ENCODE measurements at places on chromosomes 12 and 14. TPM values are rescaled to one million over a fixed set of nuclear protein-coding genes. Genes with fewer than 3 reads are reported as not detected.

CISTR gene
- total RNA-seq, result not detected

CLMN gene
- 91.9 TPM for total RNA-seq

CCDC175 gene
- total RNA-seq, result not detected

TAS2R30 gene
- 11.8 TPM for total RNA-seq

CLEC4C gene
- total RNA-seq, result not detected

FGD4 gene
- total RNA-seq, result 26.3 TPM

IL23A gene
- 0.49 TPM for total RNA-seq

MMP19 gene
- total RNA-seq, result 17.7 TPM

PPFIBP1 gene
- 120 TPM for total RNA-seq

PRH2 gene
- not detected for total RNA-seq

DNA sequence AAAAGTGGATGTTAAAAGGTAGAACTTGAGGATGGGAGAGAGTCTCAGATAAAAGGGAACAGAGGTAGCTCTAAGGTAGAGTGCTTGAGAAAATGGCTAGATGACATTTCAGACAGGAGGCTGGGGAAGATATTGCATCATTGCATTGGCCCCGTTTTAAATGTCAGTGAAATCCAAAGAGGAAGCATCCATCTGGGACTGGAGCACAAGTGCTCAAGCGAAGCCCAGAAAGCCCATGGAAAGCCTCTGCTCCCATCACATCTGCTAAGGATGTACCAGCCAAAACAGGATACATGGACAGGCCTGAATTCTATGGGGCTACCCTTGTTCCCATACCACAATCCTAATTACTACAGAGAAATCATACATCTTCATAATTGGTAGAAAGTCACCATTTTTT lies 581.5 kb upstream of the TMEM132C start:
- DNase-seq, result no peak

- no peak for DNase-seq
These were observed 49.6 kb downstream of the SRGAP1 start for GRCh38 chr12:63894132-63894531.

GRCh38 chr14:59278111-59278510 lies 89.6 kb downstream of the DAAM1 start:
- DNase-seq, result no peak

DNA sequence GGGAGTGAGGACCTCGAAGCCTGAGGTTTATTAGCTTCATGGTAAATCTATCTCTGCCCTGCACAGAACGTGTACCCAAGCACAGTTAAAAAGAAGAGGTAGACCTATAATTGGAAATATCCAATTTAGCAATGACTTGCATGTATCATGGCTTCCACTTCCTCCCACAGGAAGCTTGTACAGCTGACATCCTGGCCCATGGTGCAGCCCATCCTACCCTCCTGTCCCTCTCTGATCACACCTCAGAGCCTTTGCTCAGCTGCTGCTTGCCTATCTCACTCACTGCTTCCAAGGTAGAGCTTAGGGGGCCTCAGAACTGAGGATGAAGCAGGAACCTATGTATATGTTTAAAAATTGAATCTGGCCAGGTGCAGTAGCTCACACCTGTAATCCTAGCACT lies 4.3 kb upstream of the BCDIN3D start:
- DNase-seq, result no peak

GRCh38 chr14:69625299-69626131 lies 14.1 kb downstream of the SUSD6 start:
- no peak for DNase-seq

- DNase-seq, result no peak
These were observed 27.2 kb downstream of the SLC15A4 start for GRCh38 chr12:128796439-128797118.

GRCh38 chr12:111995782-111996480 lies 17.0 kb downstream of the TMEM116 start:
- DNase-seq, result no peak

GRCh38 chr12:42767998-42768397 lies 178.5 kb upstream of the PRICKLE1 start:
- DNase-seq, result no peak

DNA sequence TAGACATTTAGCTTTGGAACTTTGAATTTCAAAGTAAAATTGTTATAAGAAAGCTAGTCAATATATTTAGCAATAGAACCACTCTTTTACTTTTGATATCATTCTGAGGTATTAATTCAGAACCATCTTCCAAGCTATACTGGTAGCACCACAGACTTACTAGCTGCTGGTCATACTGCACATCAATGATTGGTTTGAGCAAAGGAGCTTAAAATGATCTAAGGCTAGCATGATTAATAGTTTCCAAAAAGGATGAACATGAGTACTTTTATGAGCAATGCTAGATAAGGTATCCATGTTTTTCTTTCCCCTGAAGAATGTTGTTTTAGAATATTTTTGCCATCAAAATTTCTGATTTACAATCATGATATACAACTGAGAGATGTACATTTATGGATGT lies 17.2 kb downstream of the CNIH1 start:
- DNase-seq, result no peak

DNA sequence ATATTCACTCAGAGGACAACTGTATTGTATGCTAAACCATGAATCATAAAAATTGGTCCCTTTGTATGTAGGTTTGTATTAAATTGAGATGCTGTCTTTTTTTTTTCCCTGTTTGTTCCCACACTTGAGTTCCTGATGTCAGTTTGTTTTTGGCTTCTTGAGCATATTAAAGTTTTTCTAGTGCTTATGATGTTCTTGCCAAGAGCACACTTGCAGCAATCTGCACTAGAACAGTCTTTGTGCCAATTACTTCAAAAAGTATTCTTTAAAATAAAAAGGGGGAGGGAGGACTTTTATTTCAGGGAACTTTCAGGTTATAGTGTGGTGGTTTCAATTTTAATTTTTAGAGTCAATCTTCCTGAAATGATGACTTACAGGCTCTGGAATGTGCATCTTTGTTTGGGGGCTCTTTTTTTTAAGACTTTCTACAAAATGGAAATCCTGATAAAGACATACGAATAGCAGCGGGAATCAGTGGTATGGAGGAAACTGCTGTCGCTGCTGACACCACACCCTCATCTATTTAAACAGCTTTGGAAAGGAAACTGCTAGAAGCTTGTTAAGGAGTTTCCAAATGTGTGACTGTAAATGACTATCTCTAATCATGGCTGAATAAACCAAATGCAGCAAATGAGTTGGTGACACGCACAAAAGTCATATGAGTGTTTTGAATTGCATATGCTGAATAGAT lies 188.6 kb downstream of the EGLN3 start:
- DNase-seq, result no peak

- no peak for DNase-seq
These were observed 1.7 kb upstream of the OR4K5 start for GRCh38 chr14:19918553-19919264.

- no peak for DNase-seq
These were observed 178.2 kb downstream of the BCL11B start for GRCh38 chr14:99093532-99094517.

DNA sequence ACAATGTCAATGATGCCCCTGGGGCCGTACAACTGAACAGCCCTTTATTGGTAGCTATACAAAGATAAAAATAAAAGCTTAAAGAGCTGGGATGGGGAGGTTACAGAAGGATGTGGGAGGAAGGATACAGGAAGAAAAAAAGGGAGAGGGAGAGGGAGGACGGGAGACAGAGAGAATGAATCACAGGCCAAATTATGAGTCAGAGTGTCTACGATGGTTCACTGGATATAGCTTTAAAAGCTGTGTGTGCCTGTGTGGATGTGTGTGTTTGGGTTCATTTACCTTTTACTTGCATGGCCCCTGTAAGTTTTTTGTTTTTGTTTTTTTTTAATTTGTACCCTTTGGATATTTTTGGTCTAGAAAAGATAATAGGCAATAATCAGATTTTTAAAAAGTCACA lies 111.9 kb downstream of the CCDC60 start:
- DNase-seq, result no peak

DNA sequence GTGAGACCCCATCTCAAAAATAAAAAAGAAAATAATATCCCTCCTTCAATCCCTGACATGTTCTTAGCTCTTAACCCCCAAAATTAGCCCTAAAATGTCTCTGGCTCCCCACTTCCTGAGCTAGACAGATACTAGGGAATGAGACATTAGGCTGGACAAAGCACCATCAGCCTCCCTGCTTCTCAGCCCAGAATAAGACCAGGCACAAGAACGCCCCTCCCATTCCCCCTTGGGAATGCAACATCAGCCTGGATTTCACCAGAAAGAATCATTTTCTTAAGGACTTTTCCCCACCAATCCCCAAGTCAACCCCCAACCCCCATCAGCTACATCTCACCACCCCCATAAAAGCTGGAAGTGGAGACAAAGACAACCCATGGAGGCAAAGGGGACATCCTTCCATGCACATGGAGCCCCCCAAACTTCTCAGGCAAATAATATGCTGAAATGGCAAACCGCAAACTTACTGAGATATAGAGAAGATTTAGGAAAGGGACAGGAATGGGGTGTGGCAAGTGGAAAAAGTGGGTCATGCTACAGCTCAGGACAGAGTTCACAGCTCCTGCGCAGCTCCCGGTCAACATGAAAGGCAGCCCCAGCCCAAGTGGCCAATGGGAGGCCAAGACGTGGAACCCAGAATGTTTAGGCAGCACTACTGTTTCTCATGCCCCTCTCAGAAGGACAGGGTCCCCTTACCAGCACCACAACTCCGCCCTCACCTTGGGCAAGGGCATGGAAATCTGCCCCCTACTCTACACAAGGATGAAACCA lies 2.7 kb downstream of the CHD4 start:
- no peak for DNase-seq

DNA sequence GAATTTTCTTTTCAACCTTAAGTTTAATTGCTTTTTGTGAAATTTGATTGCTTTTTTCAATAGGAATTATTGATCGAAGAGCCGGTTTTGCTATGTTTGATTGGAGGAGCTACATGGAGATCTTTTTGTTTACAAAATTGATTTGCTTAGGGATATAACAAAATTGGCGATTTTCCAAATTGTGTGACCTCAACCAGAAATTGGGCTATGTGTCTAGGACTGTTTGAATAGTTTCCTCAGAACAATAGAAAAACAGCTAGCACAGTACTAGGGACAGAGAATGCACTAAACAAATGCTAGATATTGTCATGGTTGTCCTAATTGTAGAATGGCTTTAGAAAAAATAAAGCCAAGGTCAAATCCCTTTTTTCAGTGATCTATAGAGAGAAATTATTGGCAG lies 2.4 kb downstream of the SLC17A8 start:
- DNase-seq, result no peak

DNA sequence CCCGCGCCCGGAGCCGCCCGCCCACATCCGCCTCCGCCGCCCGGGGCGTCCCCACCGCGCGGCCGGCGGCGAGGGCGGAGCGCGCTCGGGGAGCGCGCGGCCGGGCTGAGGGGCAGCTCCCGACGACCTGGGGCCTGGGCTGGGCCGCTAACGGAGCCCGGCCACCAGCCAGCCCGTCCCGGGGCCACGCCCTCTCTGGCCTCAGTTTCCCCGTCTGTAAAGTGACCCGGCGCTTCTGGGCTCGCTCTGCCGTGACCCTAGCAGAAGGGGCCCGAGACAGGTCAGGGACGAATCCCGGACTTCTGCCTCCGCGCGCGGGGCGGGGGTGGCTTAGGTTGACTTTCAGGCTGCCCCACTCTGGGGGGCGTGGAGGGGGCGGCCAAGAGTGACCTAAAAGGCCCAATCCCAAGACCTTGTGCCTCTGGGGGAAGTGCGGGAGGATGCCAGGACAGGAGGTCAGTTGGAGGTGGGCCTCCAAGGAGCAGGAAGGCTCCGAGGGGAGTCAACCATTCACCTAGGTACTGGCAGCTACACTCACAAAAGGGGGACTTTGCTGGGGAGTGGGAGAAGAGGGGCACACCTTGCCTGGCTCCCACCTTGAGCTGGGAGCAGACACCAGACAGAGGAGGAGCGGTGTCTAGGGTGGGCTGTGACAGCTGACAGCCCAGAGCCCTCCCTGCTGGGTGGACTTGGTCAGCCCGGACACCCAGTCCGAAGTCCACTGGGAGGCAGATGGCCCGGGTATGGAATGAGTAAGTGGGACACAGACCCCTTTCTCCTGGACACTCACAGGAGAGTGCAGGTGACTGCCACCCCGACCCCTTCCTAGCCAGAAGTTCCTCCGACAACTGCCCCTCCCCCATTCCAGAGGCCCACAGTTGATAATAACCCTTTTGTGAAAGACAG lies 486 bp upstream of the AKT1 start:
- DNase-seq, result no peak

- no peak for DNase-seq
These were observed 3.5 kb upstream of the ASB8 start for GRCh38 chr12:48160807-48161206.

DNA sequence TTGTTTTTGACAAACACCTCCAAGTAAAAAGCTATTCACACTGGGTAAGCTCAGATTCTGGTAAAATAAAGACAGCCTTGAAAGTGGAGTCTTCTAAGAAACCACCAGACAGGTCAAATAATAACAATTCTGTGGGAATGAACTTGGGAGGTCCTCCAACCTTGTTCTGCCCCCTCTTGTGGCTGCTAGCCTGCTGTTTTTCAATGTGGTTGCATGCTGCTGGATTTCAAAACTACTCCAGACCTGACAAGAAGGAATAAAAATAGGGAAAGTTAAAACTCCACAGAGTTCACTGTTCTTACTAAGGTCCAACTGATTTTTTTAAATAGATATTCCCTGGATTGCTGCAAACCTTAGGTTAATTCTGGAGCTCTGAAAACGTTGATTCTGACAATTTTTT lies 32.2 kb upstream of the RIN3 start:
- DNase-seq, result no peak

GRCh38 chr14:61537563-61538463 lies 157.5 kb upstream of the HIF1A start:
- no peak for DNase-seq

GRCh38 chr12:126551869-126552268 lies 1486.6 kb downstream of the AACS start:
- no peak for DNase-seq

GRCh38 chr12:117857632-117858612 lies 110.9 kb downstream of the KSR2 start:
- DNase-seq, result no peak

- DNase-seq, result no peak
These were observed 609.1 kb downstream of the SOX5 start for GRCh38 chr12:23340351-23340750.

DNA sequence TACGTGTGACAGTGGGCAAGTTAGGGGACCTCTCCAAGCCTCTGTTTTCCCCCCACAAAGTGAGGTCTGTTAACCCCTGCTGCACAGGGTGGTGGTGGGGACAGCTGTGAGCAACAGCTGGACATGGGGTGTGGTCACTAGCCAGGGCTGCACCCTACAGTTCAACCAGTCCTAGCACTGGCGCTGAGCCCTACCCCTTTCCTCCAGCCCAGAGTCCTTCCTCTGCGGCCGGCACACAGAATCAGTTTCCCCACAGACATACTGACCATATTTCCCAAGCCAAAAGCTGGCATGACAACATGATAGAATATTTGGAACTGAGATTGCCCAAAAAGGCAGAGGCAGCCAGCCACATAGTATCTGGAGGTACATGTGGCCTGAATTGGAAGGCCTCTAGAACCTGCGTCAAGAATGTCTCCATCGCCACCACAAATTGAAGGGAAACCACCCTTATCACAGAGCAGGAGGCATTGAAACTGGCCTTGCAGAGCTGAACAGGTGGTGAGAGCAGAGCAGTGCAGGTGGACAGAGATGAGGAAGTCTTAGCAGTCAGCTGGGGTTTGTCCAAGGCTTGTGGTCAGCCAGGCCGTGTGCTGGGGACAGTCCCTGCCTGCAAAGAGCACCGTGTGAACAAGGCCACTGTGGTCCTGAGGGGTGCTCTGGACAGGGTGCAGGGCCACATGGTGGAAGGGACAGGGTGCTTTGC lies 21.2 kb downstream of the DEGS2 start:
- no peak for DNase-seq

- no peak for DNase-seq
These were observed 114.5 kb downstream of the TRAFD1 start for GRCh38 chr12:112239881-112240280.
